Vagina (tissue), 2 donors: ENCODE measurements at places on chromosomes 1 and 21.

GRCh38 chr1:228944296-228944695, 209.0 kb downstream of the RHOU start:
- peak; percentile 18 for DNase-seq
- H3K27me3 ChIP-seq, result no peaks in the 10 kb centered on the region
- H3K4me1 ChIP-seq, result peaks cover 3% of the 10 kb centered on the region

DNA sequence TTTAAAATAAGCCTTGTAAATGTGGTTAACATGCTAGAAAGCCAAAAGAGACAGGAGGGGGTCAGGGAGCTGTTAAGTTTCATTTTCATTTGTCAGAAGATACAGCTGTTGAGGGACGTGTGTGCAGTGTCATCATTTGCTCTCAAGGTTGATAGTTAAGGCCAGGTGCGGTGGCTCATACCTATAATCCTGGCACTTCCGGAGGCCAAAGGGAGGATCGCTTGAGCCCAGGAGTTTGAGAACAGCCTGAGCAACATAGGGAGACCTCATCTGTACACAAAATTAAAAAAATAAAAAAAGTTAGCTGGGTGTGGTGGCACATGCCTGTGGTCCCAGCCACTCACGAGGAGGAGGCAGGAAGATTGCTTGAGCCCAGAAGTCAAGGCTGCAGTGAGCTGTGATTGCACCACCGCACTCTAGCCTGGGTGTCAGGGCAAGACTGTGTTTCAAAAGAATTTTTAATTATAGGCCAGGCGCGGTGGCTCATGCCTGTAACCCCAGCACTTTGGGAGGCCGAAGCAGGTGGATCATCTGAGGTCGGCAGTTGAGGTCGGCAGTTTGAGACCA, 22.7 kb downstream of the ZBTB8OS start:
- no peaks in the 10 kb centered on the region for H3K36me3 ChIP-seq
- H3K27ac ChIP-seq, result no peak overlapping the region
- no peak overlapping the region for H3K4me3 ChIP-seq
- DNase-seq, result no peak
- H3K27me3 ChIP-seq, result no peaks in the 10 kb centered on the region

GRCh38 chr1:60341274-60341673, 267.7 kb upstream of the C1orf87 start:
- H3K27ac ChIP-seq, result no peak overlapping the region
- H3K27me3 ChIP-seq, result no peaks in the 10 kb centered on the region
- no peak for DNase-seq
- H3K4me1 ChIP-seq, result no peaks in the 10 kb centered on the region

GRCh38 chr1:22452481-22452957, 868 bp downstream of the ZBTB40 start:
- H3K4me3 ChIP-seq, result peak overlapping the region; percentile 99
- H3K36me3 ChIP-seq, result no peaks in the 10 kb centered on the region
- no peak for DNase-seq
- H3K27ac ChIP-seq, result peak overlapping the region; percentile 94

DNA sequence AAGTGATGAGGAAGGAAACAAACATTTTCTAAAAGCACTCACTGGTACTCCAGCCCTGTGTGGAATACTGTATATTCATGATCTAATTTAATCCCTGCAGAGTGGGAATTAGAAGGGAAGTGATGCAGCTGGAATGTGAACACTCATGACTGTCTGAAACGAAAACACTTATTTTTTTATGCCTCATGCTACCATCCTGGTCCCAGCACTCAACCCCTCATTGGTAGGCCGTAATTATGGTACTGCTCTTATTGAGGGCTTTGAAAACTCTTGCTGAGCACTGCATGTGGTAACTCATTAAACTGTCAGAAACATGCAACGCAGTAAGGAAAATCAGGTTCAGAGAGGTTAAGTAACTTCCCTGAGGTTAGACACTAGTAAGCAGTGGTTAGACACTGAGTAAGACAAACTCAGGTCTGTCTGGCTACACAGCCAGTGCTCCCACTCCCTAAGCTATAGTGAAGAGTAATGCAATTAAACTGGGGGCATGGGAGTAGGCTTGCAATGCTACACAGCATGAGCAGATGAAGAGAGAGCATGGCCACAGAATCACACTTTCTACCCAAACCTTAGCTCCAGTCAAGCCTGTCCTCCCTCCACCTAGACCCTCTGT, 17.3 kb upstream of the TNFSF4 start:
- H3K4me3 ChIP-seq, result no peak overlapping the region
- H3K27me3 ChIP-seq, result no peaks in the 10 kb centered on the region
- DNase-seq, result no peak
- no peak overlapping the region for H3K27ac ChIP-seq
- H3K4me1 ChIP-seq, result no peaks in the 10 kb centered on the region

DNA sequence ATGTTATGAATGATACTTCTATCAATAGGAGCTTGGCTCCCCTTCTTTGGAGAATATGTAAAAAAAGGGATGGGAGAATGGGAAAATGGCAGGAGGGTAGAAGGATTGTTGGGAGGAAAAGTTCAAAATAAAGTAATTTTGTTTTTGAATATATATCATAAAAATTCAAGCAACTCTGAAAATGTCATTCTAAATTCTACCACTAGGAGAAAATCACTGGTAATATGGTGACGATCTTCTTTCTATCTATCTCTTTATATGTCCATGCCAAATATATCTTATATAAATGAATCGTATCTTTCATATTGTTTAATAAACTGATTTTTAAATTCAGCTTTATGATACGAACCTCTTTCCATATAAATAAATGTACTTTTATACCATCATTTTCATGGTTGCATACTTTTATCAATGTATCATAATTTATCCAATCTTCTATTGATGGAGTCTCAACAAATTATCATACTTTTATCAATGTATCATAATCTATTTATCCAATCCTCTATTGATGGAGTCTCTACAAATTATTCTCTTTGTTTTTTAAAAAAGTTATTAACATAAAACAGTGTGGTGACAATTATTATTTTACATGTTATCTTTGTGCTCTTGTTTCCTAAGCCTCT, 73.7 kb upstream of the MARK1 start:
- DNase-seq, result no peak
- H3K4me1 ChIP-seq, result no peaks in the 10 kb centered on the region
- no peak overlapping the region for H3K4me3 ChIP-seq
- no peaks in the 10 kb centered on the region for H3K36me3 ChIP-seq
- H3K27ac ChIP-seq, result no peak overlapping the region

DNA sequence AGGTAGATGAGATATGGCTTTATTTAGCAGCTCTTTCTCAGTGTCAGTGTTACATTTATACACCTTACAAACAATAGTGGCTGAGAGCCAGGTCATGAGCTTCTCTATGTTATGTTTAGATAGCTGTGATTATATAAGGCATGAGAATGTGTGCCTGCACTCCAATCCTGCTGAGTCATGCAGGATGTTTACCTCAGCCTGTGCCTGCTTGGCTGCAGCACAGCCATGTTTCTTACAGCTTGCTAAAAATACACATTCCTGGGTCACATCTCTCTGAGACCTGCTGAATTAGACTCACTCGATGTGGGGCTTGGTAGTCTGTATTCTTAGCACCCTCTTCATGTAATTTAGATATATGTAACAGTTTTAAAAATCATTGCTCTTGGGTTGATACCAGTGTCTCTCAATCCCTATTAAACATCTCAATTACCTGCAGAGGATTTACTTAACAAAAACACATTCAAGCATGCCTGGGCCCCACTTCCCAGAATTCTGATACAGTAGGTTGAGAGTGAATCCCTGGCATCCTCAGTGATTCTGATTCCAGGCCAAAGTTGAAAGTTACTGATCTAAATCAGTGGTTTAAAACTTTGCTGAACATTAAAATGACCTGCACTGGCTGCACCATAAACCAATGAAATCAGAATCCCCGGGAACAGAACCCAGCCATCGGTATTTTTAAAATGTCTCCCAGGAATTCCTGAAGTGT, 107.5 kb downstream of the GDAP2 start:
- DNase-seq, result no peak
- H3K4me1 ChIP-seq, result peaks cover 43% of the 10 kb centered on the region
- H3K4me3 ChIP-seq, result no peak overlapping the region
- peak overlapping the region; percentile 73 for H3K27ac ChIP-seq

- H3K27ac ChIP-seq, result no peak overlapping the region
- no peaks in the 10 kb centered on the region for H3K4me1 ChIP-seq
- H3K27me3 ChIP-seq, result no peaks in the 10 kb centered on the region
- no peak overlapping the region for H3K4me3 ChIP-seq
These were observed 5.5 kb upstream of the LCE5A start for GRCh38 chr1:152505083-152505482.

GRCh38 chr1:235124665-235125064, 4.0 kb downstream of the TOMM20 start:
- DNase-seq, result no peak
- H3K27me3 ChIP-seq, result no peaks in the 10 kb centered on the region
- H3K4me3 ChIP-seq, result no peak overlapping the region
- H3K4me1 ChIP-seq, result peaks cover 56% of the 10 kb centered on the region

- H3K4me3 ChIP-seq, result no peak overlapping the region
- no peaks in the 10 kb centered on the region for H3K27me3 ChIP-seq
- H3K27ac ChIP-seq, result no peak overlapping the region
- no peak for DNase-seq
These were observed 90.7 kb upstream of the PKN2 start for GRCh38 chr1:88593358-88593757.

GRCh38 chr21:31983120-31983519, 110.3 kb downstream of the HUNK start:
- DNase-seq, result no peak
- no peak overlapping the region for H3K27ac ChIP-seq
- no peaks in the 10 kb centered on the region for H3K36me3 ChIP-seq
- H3K4me3 ChIP-seq, result no peak overlapping the region
- H3K27me3 ChIP-seq, result no peaks in the 10 kb centered on the region

DNA sequence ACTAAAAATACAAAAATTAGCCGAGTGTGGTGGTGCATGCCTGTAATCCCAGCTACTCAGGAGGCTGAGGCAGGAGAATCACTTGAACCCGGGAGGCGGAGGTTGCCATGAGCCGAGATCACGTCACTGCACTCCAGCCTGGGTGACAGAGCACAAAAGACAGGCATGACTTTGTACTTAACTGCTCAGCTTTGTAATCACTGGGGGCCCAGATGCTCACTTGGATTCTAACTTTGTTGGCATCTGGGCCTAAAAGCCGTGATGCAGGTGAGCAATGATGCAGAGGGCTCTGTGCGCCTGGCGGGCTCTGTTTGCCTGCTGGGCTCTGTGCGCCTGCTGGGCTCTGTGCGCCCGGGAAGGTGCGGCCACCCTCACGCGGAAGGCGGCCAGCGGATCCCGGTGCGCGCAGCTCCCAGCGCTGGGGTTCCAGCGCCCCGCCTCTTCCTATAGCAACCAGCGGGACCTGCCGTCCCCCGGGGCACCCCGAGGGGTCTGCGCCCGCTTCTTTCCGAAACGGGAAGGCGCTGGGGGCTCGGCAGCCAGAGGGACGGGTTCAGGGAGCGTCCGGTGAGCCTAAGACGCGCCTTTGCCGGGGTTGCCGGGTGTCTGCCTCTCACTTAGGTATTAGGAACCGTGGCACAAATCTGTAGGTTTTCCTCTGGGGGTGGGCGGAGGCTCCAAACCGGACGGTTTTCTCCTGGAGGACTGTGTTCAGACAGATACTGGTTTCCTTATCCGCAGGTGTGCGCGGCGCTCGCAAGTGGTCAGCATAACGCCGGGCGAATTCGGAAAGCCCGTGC, 31.7 kb downstream of the PRMT2 start:
- no peaks in the 10 kb centered on the region for H3K27me3 ChIP-seq
- H3K36me3 ChIP-seq, result no peaks in the 10 kb centered on the region
- no peak overlapping the region for H3K27ac ChIP-seq
- no peak for DNase-seq
- peaks cover 17% of the 10 kb centered on the region for H3K4me1 ChIP-seq

DNA sequence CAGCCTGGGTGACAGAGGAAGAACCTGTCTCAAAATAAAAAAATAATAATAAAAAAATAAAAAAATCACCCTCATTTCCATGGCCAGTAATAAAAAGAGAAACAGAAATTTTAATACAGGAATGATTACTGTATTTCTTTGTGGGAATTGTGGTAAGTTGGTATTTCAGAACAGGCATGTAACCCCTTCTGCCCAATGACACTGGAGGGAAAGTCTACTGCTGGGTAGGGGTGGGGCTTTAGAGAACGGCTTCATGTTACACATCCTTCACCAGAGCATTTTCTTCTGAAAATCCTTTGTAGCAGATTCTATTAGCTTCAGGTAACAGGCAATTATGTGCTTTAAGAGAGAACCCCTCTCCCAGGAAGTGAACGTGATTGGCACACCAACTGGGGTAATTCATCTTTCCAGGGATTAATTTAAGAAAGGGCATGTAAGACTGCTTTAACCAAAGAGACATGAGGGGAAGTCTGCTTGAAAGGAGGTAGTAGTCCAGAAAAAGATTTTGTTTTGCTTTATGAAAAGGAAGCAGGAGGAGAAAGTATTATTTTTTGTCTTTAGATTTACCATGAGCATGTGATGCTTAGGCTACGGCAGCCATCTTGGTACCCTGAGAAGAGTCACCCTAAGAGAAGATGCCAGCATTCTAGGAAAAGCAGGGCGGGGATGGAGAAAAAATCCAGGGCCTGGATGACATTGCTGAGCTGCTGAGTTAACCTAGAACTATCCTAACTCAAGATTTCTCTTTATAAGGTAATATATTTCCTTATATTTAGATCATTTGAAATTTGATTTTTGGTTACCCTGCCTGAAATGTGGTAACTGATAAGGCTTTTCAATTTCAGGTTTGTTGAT, 57.7 kb upstream of the DPT start:
- no peak overlapping the region for H3K4me3 ChIP-seq
- no peak overlapping the region for H3K27ac ChIP-seq
- no peaks in the 10 kb centered on the region for H3K36me3 ChIP-seq
- no peak for DNase-seq
- H3K4me1 ChIP-seq, result no peaks in the 10 kb centered on the region
- H3K27me3 ChIP-seq, result no peaks in the 10 kb centered on the region

DNA sequence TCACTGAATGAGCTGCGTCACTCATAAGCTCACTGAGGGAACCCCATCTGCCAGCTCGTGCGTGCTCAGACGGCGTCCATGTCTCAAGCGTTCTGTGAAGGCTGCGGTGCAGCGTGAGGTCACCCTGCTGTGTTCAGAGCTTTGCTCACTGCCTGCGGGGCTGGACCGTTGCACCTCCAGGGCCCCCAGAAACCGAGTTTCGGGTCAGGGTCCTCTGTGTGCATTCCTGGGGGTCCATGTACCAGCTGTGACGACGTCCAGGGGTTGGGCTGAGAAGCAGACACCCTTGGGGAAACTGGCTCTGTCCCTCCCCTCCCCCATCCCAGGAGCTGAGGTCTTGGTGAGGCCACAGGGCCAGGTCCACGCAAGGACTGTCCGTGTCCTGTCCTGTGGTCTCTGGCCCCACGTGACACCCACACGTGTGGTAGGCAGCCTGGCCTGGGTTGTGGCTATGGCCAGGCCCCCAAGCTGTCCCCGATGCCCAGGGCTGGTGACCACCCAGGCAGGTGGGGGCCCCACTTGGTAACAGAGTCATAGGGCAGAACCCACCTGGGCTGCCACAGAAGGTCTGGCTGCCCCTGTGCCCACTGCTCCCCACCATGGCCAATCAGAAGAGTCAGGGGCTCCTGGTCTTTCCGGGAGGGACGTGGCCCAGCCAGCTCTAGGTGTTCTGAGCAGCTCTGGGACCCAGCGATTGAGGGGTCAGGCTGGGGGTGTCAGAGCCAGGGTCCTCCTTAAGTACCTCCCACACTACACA, 24.4 kb downstream of the FTCD start:
- H3K27ac ChIP-seq, result no peak overlapping the region
- H3K36me3 ChIP-seq, result no peaks in the 10 kb centered on the region
- H3K4me1 ChIP-seq, result no peaks in the 10 kb centered on the region
- H3K27me3 ChIP-seq, result no peaks in the 10 kb centered on the region
- H3K4me3 ChIP-seq, result no peak overlapping the region

GRCh38 chr1:35557118-35557610, at the start of gene KIAA0319L:
TSS of gene KIAA0319L (minus strand) at chr1:35557403. CDS start at chr1:35554491, 2,912 bp downstream.
- H3K36me3 ChIP-seq, result no peaks in the 10 kb centered on the region
- DNase-seq, result peak; percentile 92
- no peaks in the 10 kb centered on the region for H3K27me3 ChIP-seq
- H3K4me1 ChIP-seq, result peaks cover 72% of the 10 kb centered on the region
- peak within 1 kb of the TSS; percentile 94 for H3K4me3 ChIP-seq
- H3K27ac ChIP-seq, result peak within 1 kb of the TSS; percentile 95
